Colonic mucosa (tissue), 4 donors: ENCODE measurements at places on chromosomes 11 and 22.

- DNase-seq: no peak
Observed at GRCh38 chr22:50289151-50289941, 18.1 kb downstream of the PLXNB2 start.

- DNase-seq: no peak
Observed at GRCh38 chr11:45615182-45615792, 50.1 kb downstream of the CHST1 start.

GRCh38 chr22:27476318-27476717 lies 325.2 kb downstream of the MN1 start:
- no peak for DNase-seq

GRCh38 chr11:27926981-27927481 lies 180.9 kb downstream of the KIF18A start:
- no peak for DNase-seq

DNA sequence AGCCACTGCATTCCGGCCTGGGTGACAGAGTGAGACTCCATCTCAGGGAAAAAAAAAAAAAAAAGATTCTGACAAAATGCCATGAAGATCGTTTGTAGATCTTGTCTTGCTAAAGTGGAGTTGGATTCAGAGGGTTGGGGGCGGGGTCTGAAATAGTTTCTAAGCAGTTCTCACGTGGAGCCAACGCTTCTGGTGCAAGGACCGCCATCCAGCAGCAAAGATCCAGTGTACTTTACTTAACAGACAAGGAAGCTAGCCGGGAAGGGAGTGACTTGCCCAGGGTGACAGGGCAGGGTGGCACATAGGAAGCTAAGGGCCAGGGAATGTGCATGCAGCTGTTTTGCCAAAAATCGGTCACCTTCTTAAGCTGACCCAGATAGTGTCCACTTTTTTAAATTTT lies 27.4 kb downstream of the APOL1 start:
- no peak for DNase-seq

DNA sequence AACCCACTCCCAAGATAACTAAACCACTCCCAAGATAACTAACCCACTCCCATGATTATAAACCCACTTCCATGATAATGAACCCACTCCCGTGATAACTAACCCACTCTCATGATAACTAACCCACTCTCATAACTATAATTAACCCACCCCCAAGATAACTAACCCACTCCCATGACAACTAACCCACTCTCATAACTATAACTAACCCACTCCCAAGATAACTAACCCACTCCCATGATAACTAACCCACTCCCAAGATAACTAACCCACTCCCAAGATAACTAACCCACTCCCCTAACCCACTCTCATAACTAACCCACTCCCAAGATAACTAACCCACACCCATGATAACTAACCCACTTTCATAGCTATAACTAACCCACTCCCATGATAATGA lies 30.1 kb upstream of the CELSR1 start:
- DNase-seq: no peak

DNA sequence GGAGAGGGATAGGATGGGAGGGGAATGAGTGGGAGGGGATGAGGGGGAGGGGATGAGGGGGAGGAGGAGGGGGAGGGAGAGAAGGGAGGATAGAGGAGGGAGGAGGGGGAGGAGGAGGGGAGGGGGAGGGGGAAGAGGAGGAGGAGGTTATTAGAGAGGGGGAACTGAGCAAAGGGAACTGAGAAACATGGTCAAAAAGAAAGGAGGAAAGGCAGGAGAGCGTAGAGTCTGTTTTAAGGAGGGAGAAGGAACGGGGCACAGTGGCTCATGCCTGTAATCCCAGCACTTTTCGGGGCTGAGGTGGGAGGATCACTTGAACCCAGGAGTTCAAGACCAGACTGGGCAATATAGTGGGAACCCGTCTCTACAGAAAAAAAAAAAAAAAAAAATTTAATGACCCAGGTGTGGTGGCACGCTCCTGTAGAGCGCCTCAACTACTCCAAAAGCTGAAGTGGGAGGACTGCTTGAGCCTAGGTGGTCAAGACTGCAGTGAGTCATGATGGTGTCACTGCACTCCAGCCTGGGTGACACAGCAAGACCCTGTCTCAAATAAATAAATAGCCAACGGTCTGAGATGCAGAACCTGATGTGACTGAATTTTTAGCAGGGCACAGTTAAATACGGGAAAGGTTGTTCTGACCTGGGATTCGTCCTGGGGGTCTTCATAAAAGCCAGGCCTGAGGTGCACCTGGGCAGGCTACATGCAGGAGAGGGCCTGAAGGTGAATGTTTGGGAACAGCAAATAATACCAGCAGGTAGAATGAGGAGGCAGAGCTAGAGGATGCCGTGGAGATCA lies 4.0 kb downstream of the B3GNT6 start:
- no peak for DNase-seq

DNA sequence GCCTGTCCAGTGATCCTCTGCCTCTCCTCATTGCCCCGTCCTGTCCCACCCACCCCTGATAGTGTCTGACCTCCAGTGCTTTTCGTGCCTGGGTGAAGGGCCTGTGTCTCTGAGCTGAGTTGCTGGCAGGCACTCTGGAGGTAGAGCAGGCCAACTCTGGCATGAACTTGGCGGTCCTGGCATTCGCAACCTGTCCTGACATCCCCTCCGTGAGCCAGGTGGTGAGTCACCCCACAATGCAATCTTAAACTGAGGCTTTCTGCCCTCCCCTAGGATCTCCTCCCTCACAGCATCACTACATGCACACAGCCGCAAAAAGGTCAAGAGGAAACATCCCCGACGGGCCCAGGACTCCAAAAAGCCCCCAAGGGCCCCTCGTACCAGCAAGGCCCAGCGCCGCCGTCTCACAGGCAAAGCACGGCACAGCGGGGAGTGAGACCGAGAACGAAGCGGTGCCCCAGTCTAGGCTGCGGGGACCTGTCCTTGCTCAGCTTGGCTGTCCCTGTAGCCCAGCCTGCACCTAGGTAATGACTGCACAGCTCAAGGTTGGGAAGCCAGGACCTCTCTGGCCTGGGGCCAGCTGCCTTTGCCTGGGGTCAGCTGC lies 4.9 kb downstream of the NOL12 start:
- no peak for DNase-seq

GRCh38 chr11:44857490-44858090 lies 93.1 kb downstream of the TP53I11 start:
- no peak for DNase-seq

- DNase-seq: peak; percentile 6
Observed at GRCh38 chr22:28032861-28033260, 113.8 kb upstream of the PITPNB start.

DNA sequence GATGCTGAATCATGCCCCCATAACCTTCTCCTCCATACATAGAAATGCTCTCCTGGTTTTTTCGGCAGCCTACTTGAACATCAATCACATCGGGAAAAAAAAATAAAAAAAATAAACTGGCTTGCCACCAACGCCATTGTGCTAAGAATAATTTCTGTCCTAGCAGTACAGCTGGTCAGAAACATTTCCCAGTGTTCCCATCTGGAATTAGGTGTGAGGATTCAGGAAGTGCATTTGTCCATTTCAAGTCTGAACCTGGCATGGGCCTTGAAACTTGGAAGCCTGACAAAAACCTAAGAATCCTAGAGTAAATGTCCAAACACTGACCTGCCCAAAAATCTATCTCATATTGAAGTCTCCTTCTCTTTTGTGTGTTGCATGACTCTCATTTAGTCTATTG lies 16.6 kb upstream of the NAV2 start:
- DNase-seq: no peak

- DNase-seq: no peak
Observed at GRCh38 chr22:25829808-25830777, 88.1 kb downstream of the MYO18B start.

DNA sequence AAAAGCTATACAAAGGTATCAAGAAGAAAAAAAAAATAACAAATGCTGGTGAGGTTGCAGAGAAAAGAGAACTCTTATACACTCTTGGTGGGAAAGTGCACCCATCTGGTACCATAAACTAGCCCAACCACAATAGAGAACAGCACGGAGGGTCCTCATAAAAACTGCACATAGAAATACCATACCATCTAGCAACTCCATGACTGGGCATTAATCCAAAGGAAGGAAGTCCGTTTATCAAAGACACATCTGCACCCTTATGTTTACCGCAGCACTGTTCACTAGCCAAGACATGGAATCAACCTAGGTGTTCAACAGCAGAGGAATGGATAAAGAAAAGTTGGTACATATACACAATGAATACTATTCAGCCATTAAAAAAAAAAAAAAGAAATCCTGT lies 10.8 kb upstream of the CLDN5 start:
- DNase-seq: no peak

GRCh38 chr11:3767536-3767935 lies 29.8 kb downstream of the NUP98 start:
- DNase-seq: no peak

DNA sequence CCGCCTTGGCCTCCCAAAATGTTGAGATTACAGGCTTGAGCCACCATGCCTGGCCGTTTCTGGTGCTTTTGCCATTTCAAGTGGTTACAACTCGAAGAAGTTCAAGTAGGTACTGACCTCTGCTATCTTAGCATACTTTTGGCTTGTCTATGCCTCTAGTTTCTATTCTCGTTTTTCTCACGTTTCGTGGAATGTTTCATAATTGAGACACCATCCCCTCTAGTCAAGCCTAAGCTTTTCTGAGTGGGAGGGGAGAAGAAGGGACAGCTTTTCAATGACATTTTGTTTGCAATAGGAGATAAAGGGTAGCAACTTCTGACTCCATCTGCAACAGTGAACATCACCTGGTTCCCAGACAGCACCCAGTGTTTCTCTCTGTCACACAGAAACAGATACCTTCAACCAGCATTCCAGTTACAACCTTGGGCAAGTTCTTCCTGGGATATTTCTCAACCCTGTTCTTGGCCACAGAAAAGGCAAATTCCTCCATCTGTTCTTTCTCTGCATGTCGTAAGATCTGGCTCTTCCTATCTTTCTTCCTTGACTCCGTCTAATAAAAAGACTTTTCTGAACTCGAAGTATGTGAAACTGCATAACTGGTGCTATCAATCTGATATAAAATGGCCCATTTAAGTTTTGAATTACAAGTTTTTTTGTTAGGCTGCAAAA lies 25.5 kb downstream of the DDI1 start:
- no peak for DNase-seq

- no peak for DNase-seq
Observed at GRCh38 chr11:74839446-74839845, 90.8 kb downstream of the RNF169 start.

GRCh38 chr11:56782167-56782847 lies 33.8 kb upstream of the OR9G4 start:
- DNase-seq: no peak

DNA sequence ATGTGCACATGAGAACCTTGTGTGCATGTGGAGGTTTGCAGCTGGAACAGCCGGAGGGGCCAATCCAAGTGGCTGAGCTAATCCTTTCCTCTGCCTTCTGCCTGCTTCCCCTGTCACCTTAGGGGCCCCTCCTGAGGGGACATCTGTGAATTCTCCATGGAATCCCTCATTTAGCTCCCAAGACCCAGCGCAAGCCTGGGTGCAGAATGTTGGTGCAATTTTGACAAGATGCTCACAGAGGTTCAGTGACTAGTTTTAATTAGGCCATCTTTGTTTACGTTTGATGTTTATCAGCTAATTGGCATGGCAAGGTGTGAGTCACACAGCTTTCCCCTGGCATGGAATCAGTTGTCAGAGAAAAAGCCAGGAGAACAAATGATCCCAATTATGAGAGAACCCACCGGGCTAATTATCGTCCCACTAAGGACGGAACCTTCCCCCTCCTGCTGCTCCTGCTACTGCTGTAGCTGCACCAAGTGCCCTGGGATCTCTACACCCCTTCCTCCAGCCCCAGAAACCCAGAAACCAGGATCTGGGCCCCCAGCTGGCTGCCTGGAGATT lies 63.6 kb upstream of the PAX6 start:
- DNase-seq: no peak

- peak; percentile 71 for DNase-seq
Observed at GRCh38 chr11:100687630-100688395, 725 bp downstream of the ARHGAP42 start.

GRCh38 chr11:46422588-46422987 lies 31.0 kb upstream of the CHRM4 start:
- no peak for DNase-seq

DNA sequence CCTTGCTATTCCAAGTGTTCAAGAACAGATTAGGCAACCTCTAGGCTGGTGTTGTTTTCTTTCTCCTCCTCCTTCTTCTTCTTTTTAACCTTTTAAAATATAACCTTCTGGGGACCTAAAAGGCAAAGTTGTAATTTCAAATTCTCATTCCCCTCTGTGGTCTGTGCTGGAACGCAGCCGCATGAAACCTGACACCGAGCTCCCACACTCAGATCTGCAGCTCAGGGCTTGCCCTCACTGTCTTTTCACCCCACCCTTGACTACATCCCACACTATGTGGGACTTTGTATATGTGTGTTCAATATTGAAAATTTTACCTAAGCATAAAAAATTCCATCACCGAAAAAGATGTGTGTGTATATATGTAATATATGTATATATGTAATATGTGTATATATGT lies 62.0 kb upstream of the ARHGAP42 start:
- no peak for DNase-seq

GRCh38 chr11:86999388-86999787 lies 38.3 kb upstream of the TMEM135 start:
- DNase-seq: no peak

DNA sequence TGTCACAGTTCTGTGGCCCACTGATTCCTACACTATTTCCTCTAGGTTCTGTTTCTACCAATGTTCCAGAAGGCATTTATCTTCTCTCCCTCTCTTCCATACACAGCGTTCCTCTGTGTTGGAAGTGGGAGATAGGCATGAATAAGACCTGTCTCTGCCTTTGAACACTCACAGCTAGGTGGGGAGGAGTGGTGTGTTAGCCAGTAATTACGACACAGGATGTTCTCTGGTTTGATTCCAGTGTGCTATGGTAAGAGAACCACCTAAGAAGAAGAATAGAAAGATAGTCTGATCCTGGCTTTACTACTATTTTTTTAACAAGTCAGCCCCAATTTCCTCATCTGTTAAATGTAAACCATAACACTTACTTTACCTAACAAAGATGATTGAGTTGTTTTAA lies 200.2 kb upstream of the MTMR2 start:
- no peak for DNase-seq

DNA sequence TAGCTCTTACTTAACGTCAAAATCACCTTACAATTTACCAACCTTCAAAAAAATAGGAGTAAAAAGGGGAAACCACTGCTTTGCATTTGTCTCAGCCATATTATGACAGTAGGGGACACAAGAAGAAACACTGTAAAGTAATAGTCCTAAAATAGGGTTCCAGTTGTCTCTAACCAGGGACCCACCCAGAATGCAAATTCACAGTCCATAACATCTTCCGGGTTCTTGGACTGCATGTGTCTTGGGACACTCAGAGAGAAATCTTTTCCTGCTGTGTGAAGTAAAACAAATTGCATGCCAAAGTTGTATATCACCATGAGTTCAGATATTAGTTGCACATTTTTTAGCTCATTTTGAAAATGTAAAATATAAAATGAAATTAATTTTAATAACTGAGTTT lies 69.8 kb upstream of the PGR start:
- no peak for DNase-seq

DNA sequence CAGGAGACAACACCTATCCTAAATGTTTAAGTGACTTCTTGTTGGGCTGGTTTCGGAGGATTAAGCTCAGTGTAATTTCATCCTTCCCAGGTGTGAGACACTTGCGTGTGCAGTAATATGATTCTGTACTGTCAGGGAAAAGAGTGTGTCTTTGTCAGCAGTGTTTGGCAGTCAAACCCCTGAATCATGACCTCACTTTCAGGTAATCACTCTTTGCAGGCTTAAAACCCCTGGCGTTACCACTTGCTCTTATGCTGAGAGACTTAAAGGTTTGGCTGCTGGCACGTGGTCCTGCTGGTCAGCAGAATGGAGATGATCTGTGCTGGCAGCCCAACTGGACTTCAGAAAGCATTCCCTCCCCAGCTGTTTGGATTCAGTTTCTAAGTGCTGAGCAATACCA lies 56.1 kb downstream of the APIP start:
- no peak for DNase-seq

- DNase-seq: no peak
Observed at GRCh38 chr22:41565403-41566054, 4.7 kb downstream of the CSDC2 start.
